Muscle of back (tissue), 13 donors: ENCODE measurements at places on chromosomes 6 and 20.

DNA sequence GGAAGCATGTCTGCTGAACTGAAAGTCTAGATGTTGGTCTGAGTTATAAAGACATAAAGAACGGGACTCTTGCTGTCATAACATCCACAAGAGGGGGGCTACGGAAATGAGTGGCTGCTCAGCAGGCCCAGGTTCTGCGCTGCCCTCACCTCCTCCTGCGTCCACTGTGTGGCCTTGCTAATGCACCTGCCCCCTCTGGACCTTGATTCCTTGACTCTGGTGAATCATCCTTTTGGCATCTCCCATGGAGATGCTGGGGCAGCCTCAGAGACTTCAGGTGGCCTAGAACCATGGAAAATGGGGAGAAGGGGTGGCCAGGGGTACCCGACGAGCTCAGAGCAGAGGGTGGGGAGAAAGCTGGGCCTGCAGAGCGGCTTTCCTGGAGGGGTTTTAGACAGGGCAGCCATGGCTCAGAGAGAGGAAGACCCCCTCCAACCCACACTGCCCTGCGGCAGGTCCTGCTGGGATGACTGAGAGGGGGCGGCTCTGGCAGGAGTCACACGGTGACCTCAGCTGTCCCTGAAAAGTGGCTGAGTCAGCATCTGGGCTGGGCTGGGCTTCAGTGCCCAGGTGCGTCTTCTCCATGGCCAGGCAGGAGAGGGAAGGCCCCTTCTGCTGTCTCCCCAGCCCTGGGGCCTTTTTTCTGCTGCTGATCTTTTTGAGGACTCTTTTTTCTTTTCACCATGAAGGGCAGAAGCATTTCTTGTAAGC, 46.9 kb downstream of the DLGAP4 start:
- DNase-seq, result no peak

GRCh38 chr6:34509782-34510181, 43.9 kb downstream of the PACSIN1 start:
- DNase-seq, result no peak

- DNase-seq, result peak; percentile 17
These were observed 131.6 kb upstream of the ESR1 start for GRCh38 chr6:151675746-151676459.

GRCh38 chr6:159941286-159942113, 27.4 kb upstream of the IGF2R start:
- DNase-seq, result peak; percentile 27

DNA sequence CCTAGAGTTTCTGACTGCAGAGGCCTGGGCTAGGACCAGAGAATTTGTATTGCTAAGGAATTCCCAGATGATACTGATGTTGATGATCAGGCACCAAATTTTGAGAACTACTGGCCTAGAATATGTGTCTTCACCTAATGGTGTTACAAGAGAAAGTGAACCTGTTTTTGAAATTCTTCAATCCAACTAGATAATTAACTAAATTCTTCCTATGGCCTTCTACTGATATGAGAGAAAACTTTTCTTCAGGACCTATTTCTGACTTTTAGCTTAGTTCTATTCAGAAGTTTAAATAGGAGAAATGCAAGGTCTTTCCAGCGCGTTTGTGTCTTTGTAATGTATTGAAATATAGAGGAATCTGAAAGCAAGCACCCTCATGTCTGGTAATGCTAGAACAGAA, 7.3 kb downstream of the NKAIN2 start:
- no peak for DNase-seq

DNA sequence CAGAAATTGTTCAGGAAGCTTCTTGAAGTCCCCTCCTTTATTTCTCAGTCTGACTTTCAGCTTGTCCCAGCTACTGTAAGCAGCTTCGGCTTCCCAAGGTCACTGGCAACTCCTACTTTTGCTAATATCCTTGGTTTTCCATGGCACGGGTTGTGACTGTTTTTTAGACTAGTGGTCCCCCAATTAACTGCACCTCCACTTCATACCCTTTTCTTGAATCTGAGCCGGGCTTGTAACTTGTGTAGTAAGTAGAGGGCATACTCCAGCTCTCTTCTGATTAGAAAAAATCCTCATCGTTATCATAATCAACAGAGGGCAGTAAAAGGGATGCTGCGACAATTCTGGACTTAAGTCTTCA, 162.3 kb upstream of the TNFAIP3 start:
- DNase-seq, result no peak
